ENCODE measurements at places on chromosomes 2 and 18. TPM values are rescaled to one million over a fixed set of nuclear protein-coding genes. Genes with fewer than 3 reads are reported as not detected.

Gene B3GNT7
- not detected for total RNA-seq

Gene PRKAG3
- not detected for total RNA-seq

Gene CAPN13
- not detected for total RNA-seq

Gene SERPINB12
- not detected for total RNA-seq

All from cardiac atrium fibroblast (primary cell).